ENCODE measurements at places on chromosomes 2 and 18.

- no peak for DNase-seq
These were observed 34.0 kb upstream of the SLC66A3 start for GRCh38 chr2:11121099-11121822.

DNA sequence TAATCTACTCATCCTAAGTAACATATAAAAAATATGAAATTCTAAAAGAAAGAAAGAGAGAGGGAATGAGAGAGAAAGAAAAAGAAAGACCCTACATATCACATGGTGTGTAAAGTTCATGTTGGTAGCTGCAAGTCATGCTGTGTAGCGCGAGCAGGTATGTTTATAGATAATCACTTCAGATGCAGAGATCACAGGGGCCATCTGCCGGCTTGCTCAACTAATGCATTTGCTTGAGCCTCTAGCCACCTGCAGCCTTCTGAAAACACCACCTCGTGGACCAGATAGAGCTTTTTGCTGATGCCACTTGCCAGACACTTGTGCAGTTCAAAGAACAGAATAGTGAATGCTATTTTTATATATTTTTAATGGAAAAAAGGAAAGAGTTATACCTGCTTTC is 37.6 kb downstream of the CDH7 start:
- DNase-seq: no peak

DNA sequence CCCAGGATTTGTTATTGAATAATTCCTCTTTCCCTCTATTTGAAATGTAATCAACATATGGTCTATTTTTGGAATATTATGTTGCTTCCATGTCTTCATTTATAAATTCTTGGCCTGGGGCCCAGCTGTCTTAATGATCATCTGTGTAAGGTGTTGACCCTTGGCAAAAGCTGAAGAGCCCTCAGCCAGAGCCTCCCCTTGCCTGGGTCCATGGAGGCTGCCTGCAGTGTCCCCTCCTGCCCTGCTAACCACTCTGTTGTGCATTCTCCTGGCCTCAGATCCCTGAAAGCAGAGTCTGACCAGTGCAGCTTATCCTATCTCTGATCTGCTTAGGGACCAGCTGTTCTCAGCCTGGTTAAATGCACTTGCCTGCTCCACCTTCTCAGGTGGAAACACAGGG is 226.1 kb upstream of the APCDD1 start:
- no peak for DNase-seq

- DNase-seq: no peak
These were observed 11.3 kb upstream of the SH3BP4 start for GRCh38 chr2:234940527-234940926.

- no peak for DNase-seq
These were observed 72.0 kb downstream of the CTAGE1 start for GRCh38 chr18:22345718-22346117.

DNA sequence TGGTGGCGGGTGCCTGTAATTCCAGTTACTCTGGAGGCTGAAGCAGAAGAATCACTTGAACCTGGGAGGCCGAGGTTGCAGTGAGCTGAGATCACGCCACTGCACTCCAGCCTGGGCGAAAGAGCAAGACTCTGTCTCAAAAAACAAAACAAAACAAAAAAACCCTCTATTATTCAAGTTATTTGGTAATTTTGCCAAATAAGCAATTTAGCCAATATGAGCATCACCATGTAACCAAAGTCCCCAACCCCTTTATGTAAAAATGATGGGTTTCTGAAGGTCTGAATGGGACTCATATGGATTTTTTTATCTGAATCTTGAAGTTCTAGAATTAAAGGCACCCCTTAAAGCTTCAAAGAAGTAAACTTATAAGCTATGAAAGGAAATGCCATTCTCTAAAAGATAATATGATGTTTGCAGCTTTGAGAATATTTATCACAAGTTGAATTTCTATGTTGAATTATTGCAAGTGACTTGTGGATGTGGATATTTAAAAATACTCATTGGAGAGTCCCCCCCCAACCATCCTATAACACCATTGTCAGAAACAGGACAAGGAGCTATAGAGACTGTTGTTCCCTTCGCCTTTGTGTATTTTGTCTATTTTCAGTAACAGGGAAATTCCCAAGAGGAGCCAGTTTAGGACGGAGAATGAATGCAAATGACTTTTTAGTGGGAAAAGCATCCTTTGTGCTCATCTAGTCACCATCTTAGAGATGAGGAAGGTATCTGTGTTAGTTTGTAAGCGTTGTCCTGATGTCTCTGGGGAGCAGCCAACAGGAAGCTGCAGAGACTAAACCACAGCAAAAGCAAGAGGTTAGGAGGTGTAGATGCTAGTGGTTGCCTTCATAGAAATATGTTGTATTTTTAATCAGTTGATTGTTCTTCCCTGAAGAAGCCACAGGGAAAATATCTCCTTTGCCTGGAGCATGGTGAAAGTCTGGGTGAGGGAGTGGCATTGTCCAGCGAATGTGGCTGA is 68.3 kb downstream of the TET3 start:
- no peak for DNase-seq

- no peak for DNase-seq
These were observed 523.9 kb downstream of the SLC4A3 start for GRCh38 chr2:220151341-220151740.

GRCh38 chr18:9260388-9261380 is 73.9 kb upstream of the TWSG1 start:
- DNase-seq: no peak

DNA sequence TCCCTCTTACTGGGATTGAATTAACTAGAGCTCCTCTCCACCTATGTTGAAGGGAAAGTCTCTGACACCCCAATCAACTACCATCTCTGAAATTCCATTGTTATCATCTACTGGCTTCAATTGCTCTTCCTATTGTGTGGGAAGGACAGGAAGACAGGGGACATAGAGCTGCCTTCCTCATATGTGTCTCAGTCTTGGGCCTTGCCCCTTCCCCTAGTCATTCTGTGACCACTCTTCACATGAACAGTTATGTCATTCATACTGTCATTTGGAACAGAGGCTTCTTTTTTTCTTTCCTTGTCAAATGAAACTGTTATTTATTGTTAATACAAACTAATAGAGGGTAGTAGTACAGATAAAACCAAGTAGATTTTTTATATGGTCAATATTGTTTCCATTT is 69.6 kb upstream of the EMILIN2 start:
- DNase-seq: no peak

DNA sequence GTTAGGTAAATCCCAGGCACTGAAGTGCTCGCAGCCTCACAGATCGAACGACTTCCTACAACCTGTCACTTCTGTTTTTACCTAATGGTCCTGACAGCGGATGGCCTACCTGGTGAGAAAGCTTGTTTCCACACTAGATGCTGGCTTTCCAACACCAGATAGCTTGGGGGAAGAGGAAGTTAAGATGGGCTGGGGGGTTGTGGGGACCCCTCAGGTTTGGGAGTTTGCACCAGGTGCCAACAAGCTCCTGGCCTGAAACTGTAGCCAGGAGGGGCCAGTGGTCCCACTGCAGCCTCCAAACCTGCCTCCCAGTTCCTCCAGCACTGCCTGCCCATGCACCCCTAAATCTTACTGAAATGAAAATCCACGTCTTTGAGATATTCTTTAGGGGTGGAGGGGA is 3.9 kb downstream of the TMEM185B start:
- no peak for DNase-seq

GRCh38 chr2:159497256-159497655 is 119.1 kb downstream of the BAZ2B start:
- no peak for DNase-seq

DNA sequence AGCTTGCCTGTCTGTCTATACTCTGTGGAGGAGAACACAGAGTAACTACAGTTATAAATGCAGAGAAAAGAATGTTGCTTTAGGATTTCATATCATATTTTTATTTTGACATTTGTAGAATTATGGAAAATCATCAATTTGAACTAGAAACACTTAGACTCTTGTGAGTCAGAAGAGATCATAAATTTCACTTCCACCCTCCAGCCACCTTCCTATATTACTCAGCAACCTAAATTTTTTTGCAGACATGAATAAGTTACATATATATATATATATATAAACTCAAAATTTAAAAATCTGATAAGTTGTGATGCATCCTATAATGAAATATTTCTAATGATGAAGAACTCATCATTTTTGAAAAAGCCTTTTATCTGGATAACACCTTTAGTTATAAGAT is 172.3 kb downstream of the PIEZO2 start:
- DNase-seq: no peak

GRCh38 chr2:17634997-17635396 is 94.5 kb downstream of the VSNL1 start:
- DNase-seq: no peak

GRCh38 chr2:142868229-142868762 is 9.2 kb upstream of the KYNU start:
- no peak for DNase-seq

- no peak for DNase-seq
These were observed 24.9 kb upstream of the RAB10 start for GRCh38 chr2:26008851-26009566.

DNA sequence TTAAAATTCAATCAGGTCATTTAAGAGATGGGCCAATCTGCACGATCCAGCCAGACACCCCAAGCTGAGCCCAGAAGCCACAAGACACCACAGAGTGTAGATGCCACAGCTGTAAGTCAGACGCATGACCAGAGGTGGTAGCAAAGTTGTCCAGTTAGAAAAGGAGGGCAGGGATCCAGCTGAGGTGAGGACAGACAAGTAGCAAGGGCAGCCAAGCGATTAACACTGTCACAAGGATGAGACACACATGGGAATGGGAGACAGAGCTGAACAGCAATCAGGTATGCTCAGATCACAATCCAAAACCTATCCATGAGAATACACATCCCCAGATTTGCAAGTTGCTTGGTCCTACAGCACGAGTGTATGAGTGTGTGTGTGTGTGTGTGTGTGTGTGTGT is 143.4 kb upstream of the STK17B start:
- no peak for DNase-seq

- no peak for DNase-seq
These were observed 8.4 kb upstream of the ZAP70 start for GRCh38 chr2:97704989-97705388.

- DNase-seq: no peak
These were observed 104.5 kb downstream of the HDAC4 start for GRCh38 chr2:239296020-239296932.

- DNase-seq: no peak
These were observed 150.1 kb upstream of the RIOK3 start for GRCh38 chr18:23302851-23303527.

GRCh38 chr2:113282747-113283533 is 4.2 kb upstream of the PAX8 start:
- DNase-seq: no peak

GRCh38 chr2:13056259-13056843 is 339.6 kb downstream of the TRIB2 start:
- no peak for DNase-seq

DNA sequence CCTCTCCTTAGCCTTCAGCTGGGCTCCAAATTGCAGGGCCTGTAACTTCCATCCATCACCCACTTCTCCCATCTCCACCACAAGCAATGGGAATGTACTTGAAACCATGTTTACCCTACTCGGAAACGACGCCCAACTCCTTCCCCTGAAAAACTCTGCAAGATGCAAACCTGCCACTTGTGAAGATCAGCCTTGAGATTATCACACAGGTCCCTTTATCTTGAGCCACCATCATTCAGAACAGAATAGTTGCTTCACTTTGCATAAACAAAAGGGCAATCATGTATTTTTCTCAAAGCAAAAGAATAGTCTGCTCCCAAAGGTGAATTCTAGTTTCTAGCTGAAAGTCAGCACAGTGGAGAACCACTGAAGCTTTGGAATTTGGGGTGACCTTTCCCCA is 75.8 kb downstream of the TNFRSF11A start:
- DNase-seq: no peak

DNA sequence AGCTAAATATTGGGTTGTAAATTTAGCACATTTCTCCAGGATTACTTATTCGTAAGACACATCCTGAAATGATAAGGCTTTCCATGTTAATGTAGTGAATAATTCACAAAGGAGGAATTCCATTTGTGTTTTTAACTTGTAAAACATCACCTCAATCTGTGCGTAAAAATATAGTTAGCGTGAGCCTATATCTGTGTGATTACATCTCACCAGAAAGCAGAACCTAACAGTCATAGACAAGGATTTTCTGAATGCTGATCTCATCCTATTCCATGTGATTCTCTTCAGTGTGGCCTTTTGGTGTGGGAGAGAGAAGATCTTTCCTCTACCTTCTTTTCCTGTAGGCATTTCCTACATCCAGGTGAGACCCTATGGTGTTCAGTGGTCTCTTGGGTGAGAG is 263.2 kb upstream of the RASGRP3 start:
- no peak for DNase-seq

DNA sequence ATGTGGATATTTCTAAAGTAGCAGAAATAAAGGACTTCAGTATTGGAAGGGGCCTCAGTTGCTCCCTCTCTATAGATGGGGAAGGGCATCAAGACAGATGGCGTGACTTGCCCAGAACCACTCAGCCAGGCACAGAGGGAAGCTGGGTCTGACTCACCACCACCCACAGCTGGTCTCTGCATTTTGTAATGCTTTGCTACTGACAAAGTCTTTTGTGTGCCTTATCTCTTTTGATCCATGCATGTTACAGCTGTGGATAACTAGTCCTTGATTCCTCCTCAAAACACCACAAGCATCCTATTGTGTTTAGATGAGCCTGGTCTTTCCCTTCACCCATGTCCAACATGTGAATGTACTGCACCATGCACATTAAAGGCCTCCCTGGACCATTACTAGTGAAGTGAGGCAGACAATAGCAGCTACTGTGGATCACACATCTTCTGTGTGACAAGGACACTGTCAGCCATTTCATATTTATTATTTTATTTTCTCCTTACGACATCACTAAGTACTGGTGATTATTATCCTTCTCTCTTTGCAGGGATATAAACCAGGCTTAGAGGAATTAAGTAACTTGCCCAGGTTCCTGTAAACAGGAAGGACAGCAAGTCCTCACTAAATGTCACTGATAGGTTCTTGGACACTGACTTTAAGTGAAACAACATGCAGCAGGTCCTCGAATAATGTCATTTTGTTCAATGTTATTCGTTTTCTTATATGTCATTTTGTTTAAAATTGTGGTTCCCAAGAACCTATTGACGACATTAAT is 29.6 kb upstream of the IL37 start:
- DNase-seq: no peak

DNA sequence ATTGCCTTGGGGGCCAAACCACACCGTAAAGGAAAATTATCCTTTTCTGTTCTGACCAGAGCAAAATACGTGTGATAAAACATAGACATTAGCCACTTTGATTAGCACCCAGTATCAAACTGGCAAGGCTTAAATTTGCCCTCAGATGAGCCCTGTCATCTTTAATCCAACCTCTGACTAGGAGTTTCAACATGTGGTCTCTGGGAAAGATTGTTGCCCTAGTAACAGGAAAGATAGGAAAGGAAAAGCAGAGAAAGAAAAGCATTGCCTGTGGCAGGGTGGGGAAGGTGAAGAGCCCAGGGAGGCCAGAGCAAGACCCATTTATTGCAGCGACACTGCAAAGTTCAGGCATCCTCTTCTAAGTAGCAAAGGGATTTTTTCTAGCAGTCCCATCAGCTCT is 181.5 kb upstream of the SCN7A start:
- DNase-seq: no peak

DNA sequence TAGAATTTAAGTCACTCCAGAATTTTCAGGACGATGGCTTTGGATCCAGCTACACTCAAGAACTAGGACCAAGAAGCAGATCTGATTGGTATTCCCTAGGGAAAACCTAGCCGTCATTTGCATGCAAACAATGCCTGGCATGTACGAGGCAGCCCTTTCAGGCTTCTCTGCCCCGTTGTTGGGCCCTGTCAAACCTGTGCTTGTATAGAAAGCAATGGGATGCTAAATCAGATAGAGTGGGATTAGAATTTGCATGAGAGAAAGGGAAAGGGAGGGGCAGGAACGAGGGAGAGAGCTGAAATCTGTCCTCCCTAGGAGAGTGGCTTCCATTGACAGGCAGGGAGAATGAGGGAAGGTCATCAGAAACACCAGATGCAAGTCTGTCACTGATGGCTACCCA is 28.6 kb downstream of the ARID5A start:
- DNase-seq: no peak

- DNase-seq: no peak
These were observed 117.6 kb upstream of the STK17B start for GRCh38 chr2:196289000-196289399.
